Effector memory CD4-positive, alpha-beta T cell (primary cell): ENCODE measurements at places on chromosomes 6 and 20.

- no peak for DNase-seq
Measured at GRCh38 chr6:4192173-4192572, 56.8 kb upstream of the ECI2 start.

DNA sequence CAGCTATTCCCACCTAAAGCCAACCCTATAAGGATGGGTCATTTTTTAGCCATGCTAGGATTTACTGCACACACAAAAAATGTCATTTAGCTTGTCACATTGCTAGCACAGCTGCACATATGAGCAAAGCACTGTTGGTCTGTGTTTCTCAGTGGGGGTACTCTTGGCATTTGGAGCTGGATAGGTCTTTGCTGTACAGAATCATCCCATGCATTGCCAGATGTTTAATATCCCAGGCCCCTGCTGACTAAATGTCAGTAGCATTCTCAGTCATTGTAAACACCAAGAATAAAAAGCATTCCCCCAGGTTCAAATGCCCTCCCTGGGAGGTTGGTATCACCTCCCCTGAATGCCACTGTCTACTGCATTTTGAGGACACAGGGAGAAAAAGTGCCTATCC is 14.6 kb upstream of the LTV1 start:
- DNase-seq: no peak

DNA sequence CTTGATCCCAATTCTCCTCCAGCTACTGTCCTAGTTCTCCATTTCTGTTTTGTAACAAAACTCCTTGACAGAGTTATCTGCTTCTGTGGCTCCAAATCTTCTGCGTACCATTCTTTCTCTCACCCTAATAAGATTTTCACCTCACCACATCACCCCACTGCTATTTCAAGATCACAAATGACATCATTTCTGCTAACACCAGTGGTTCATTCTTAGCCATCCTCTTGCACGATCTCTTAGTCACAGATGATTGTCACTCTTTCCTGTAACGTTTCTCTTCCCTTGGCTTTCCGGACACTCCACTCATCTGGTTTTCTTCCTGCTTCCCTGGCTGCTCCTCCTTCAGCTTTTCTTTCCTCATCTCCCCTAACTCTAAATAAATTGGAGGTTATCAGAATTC is 56.8 kb upstream of the FABP7 start:
- DNase-seq: no peak

DNA sequence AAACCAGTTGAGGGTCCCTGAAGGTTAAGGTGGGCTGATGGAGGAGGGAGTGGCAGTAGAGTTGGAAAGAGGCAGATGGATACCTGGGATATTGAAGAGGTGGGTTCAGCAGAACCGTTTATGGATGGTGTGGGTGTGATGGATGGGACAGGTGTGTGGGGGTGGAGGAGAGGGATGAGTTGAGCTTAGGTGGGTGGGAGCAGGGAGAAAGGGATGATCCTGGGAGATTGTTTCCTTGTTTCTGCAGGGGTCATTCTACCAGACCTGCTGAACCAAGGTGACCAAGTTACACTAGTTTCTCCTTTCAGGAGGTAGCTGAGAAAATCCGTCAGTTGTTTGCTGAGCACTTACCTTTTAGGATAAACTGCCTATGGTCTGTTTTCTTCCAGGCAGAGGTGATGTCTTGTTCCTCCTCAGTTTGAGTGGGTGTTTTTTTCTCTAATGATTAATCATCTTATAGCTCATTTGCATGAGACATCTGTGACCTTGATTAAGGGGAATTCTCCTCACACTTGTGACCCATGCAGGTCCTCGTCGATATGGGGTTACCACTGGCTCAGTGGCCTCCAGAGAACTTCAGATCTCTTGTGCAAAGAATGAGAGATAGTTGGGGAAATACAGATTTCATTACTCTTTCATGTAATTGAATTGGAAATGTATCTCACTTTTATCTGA is 53.0 kb downstream of the FARS2 start:
- no peak for DNase-seq

DNA sequence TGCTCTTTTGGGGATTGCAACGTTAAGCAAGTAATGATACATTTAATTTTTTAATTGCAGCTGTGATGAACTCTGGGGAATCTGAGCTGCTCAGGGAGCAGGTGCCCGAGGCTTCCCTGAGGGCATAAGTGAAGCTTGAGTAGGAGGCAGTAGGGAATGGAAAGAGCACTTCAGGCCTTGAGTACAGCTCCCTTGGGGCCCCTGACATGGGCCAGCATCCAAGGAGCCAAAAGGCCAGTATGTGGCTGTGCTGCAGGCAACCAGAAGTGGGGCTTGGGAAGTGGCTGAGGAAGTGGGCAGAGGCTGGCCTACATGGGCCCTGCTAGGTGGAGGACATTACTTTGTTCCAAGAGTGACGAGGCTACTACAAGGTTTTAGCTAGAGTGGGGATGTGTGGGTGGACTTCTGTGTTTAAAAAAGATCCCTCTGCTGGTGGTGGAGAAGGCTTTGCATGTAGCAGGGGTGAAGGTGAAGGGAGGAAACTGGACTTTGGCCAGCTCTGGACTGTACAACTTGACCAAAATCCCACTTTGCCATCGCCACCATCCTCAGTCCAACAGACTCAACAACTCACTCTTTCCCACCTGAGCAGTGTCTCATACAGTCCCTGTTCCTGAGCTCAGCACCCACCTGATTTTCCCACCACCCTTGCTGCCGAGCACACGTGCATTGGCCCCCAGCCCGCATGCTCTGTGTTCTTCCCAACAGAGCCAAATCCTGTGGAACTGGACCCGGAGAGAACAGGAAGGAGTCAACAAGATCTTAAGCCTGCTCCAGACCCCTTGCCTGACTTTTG is 10.9 kb upstream of the ZNF831 start:
- no peak for DNase-seq
